ENCODE measurements at places on chromosomes 6 and 20.

GRCh38 chr6:151805286-151805840 lies 2.1 kb upstream of the ESR1 start:
- DNase-seq, result no peak

GRCh38 chr6:34062815-34063214 lies 83.1 kb downstream of the GRM4 start:
- no peak for DNase-seq

DNA sequence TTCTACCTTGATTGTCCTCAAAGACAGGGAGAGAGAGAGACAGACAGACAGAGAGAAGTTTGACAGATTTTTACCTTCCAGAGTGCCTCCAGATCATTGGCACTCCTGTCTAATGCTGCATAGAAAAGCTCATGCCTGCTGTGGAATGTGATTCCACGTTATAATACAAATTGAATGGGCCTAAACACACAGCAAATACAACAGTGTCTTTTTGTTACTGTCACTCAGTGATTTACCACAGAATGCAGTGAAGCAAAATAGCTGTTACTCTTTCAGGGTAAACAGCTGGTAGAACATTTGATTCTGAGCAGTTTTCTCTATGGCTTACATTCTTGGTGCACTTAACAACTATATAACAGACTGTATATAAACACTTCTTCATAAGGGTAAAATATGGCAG lies 558.7 kb downstream of the LMBRD1 start:
- no peak for DNase-seq

- DNase-seq, result no peak
These were observed 42.3 kb upstream of the MRPS10 start for GRCh38 chr6:42259841-42260395.

- DNase-seq, result no peak
These were observed 14.3 kb upstream of the MAP1LC3A start for GRCh38 chr20:34544109-34544796.

GRCh38 chr20:10077081-10077471 lies 42.3 kb downstream of the ANKEF1 start:
- DNase-seq, result peak; percentile 14

DNA sequence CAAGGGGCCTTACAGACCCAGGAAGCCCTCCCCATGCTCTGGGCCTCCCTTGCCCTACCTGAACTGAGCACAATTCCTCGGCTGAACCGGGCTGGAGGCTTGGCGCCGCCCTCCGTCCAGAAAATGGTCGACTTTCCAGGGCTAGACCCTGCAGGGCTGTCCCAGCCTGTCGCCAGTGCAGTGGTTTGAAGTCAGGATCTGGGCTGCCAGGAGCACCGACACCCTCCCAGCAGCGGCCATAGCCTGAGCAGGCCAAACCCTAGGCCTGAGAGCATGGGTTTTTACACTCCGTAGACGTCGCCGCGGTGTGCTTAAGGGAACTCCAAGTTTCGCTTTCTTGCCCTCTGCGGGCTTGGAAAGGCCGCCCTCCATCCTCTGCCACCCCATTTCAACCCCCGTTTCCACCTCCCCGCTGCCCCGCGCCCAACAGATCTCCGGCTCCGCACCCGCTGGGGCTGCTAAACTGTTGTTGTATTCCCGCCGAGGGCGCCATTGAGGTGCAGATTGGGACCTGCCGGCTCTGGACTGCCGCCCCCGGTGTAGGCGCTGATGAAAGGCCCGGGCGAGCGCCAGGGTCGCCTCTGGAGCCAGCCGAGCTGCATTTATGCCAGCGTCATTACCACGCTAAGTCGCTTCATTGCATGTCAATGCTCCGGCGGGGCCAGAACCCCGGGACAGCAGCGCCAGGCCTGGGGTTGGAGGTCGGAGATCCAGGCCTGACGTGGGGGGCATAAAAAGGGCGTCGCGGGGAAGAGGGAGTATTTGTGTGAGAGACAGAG lies 2.2 kb upstream of the TFAP2A start:
- no peak for DNase-seq

DNA sequence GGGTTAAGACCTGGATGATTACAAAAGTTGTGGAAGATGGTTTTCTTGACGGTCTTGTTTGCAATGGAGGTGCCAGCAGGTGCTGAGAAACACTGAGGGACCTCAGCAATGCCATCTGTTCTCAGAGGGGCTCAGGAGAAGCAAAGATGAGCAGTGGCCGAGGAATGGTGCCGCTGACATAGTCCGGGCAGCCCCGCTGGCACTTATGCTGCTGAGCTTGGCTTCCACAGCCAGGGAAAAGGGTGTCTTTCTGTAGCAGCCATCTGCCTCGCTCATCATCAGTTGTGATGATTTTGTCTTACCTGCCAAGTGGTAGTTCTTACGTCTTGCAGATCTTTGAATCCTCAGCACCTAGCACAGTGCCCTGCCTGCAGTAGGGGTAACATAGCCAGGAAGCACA lies 55.7 kb downstream of the PPP1R14C start:
- DNase-seq, result no peak

GRCh38 chr20:60170116-60170515 lies 211.9 kb downstream of the CDH26 start:
- DNase-seq, result peak; percentile 23

DNA sequence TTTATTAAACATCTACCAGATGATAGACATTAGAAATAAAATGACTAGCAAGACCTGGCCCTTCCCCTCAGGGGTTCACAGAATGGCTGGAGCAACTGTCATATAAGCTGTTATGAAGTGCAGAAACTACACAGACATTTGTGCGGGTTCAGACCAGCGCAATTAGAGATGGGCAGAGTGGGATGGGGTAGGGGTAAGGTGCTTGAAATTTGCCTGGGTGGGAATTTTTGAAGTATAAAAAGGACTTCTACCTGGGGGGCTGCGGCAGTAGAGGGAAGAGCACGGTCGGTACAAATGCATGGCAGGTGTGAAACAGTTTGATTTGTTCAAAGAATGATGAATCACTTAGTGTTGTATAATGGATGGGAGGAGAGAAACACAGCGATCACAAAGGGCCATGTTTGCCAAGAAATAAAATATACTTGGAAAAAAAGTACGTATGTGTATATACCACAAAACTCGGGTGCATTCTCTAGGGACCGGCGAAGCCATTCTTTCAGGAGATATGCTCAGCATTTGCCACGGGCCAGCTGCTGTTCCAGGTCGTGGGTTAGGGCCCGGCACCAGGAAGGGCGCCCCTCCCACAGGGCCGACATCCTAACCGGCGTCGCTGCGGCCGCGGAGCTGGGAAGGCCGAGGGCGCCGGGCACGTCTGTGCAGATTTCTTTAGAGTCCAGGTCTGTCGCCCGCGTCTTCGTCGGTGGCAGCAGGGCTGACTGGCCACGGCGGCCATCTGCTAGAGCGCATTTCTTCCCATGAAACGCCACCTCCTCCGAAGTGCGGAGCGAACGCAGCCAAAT lies 809 bp upstream of the NOL7 start:
- peak; percentile 51 for DNase-seq

GRCh38 chr20:54103067-54103761 lies 32.8 kb upstream of the BCAS1 start:
- DNase-seq, result peak; percentile 94

DNA sequence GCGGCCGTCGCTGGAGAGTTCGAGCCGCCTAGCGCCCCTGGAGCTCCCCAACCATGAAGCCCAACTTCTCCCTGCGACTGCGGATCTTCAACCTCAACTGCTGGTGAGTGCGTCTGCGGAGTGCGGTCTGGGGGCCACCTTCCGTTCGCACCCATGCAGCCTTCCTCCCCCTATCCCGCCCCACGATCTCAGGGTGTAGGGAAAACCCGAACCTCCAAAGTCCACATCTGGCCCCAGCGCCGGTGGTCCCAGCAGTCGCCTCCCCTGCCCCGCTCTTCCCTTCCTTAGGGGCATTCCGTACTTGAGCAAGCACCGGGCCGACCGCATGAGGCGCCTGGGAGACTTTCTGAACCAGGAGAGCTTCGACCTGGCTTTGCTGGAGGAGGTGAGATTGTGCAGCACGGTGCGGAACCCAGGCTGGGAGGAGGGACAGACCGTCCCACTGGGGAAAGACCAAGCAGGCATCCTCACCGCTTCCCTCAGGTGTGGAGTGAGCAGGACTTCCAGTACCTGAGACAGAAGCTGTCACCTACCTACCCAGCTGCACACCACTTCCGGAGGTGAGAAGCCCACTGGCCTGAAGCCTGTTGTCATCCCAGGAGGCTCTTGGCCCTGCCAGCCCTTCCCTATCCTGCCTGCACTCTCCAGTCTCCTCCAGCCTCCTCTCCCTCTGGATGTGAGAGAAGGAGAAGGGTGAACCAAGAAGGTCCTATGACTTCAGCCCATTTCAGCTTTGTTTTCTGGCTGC lies 719 bp downstream of the SMPD2 start:
- peak; percentile 52 for DNase-seq

GRCh38 chr6:92216717-92217116 lies 1202.6 kb downstream of the EPHA7 start:
- DNase-seq, result no peak

DNA sequence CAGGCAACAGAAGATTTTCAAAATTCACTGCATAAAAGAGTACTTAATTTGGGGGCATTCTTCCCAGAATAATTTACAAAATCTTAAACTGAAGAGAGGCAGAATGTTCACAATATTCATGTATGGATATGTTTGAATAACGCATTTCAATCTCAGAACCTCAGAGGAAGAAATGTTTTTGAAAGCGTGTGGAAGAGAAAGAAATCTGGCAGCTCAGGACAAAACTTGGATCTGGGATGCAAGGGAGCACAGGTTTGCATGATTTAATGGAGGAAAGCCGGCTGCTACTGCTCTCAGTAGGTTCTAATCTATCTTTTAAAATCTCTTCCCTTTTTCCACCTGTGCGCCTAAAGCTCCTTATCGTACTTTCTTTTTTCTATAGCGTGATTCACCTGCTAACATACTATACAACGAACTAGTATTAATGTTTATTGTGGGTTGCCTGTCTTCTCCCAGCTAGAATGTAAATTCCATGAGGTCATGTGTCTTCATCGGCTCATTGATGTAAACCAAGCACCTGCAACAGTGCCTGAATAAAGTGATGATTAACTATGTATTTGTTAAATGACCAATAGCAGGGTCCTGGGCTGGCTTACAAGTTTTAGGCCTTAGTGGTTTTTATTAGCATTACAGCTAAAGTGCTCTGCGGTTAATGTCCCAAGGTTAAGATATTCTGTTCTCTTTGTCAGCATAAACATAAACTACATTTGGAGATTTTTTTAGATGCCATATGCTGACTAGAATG lies 15.3 kb downstream of the PRL start:
- no peak for DNase-seq

DNA sequence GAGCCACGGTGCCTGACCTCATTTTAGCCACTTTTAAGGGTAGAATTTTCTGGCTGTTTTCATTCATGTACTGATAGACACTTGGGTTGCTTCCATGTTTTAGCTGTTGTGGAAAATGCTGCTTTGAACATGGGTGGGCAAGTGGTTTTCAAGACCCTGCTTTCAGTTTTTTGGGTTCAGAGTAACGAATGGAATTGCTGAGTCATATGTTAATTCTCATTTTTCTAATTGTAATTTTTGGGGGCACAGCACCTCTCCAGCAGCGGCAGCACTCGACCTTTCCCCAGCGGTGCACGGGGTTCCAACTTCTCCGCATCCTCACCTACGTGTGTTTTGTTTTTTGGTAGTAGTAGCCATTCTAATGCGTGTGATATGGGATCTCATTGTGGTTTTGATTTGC lies 5.4 kb downstream of the NQO2 start:
- no peak for DNase-seq

GRCh38 chr6:126631363-126631762 lies 291.4 kb downstream of the CENPW start:
- DNase-seq, result no peak

DNA sequence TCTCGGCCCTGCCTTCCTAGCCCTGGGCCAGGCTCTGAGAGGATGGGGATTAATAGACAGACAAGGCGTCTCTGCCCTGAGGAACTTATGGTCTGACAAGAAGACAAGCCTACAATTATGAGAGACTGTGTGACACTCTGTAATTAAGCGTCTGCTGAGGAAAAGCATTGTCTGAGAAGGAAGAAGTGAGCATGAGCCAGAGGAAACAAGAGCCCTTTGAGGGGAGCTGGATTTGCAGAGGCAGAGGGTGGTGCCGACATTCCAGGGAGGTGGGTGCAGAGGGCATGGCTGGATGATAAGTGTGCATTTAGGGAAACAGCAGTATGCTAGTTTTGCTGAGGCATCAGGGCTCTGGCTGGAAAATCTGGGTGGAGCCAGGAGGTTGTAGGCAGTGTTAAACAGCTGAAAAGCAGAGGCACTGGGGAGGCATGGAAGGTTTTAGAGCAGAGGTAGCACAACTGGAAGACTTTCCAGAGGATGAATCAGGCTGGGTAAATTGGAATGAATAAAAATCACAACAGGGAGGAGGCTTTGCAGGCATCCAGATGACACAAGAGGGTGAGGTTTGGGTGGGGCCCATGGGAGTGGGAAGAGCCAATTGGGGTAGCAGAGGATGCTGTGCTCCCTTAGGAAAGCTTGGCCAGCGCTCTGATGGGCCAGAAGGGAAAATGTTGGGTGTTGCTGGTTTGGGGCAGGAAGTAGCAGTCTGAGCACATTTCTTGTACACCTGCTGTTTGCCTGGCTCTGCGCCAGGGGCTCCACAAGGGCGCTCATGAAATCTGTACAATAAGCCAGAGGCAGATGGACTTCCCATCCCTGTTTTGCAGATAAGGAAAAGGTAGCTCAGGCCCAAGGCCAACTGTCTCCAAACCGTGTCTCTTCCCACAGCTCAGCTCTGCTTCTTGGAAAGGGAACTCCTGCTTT lies 74.0 kb upstream of the MYL9 start:
- DNase-seq, result no peak

- peak; percentile 90 for DNase-seq
These were observed 8.1 kb upstream of the PFDN4 start for GRCh38 chr20:54199721-54200176.

DNA sequence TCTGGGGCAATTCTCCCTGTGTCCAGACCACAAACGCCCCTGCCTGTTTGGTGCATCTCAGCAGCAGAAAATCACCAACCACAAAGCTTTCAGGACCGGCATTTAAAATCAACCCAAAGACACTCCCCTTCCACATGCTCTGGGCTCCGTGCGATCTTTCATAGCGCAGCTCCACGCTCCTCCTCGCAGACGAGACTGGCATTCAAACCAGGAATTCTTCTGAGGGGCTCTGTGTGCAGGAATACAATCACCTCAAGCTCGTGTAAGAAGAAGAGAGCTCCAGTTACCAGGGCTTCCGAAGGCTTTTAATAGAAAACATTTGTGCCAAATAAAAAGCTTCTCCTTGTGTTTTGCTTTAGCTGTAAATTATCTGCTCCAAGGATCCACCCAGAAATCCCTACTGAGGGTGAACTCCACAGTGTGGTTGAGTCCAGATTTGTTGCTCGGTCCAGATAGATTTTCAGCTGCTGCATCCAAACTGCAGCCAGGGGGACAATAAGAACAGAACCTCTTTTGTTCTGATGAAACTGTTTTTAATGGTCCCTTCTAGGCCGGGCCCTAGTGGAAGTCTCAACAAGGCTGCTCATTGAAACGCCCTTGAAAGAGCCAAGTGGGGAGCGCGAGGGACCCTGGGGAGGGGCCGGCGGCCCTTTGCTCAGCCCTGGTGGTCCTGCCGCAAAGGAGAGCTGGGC lies 16.4 kb upstream of the BMP7 start:
- no peak for DNase-seq

GRCh38 chr6:158501360-158502262 lies 58.3 kb upstream of the TMEM181 start:
- DNase-seq, result no peak
